Stimulated activated CD4-positive, alpha-beta T cell treated with anti-CD3 and anti-CD28 coated beads, Interleukin-1b, Interleukin-23, amount 100 ng/mL, for 4 hours (primary cell): ENCODE measurements at places on chromosomes 7 and 10.

GRCh38 chr10:33008499-33009243 lies 50.6 kb upstream of the ITGB1 start:
- DNase-seq: peak; percentile 17

DNA sequence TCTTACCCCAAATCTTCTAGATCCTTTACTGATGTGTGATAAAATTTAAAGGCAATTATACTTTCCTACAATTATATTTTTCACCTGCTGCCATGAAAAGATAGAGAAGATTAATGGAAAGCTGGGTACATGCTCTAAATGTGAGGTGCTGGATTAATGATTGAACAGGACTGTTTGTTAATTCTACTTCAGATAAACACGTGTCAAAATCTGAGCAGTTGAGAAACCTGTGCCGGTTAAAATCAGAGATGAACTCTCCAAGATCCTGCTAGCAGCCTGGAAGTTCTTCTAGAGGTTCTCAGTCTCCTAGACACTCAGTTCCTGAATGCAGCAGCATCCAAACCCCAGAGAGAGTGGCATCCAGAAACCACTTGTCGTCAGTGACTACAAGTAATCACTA lies 69.2 kb downstream of the INHBA start:
- no peak for DNase-seq

DNA sequence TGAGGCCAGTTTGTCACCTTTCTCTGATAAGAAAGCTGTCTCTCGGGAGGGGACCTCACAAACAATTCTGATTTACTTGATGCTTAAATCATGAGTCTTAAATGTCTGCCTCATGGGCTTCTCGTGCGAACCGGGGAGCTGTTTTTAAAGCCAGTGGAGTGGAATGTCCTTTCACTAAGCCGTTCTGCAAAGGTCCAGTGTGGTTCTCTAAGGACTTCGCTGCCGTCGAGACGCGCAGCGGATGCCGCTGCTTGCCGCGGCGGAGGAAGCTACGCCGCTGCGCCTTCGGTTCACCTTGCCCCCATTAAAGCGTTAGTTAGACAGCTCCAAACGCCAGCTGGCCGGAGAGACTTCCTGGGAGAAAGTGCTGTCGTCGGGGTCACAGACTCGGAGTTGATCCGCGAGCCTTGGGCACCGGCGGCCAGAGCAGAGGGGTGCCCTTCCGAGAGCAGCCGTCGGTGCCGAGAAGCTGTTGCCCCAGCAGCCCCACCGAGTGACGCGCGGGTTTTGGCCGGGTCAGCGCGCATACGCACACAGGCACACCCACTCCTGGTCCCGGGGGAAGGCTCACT lies 1.3 kb upstream of the HMX3 start:
- no peak for DNase-seq

- DNase-seq: no peak
These were observed 112.0 kb downstream of the PRLHR start for GRCh38 chr10:118483496-118483895.

DNA sequence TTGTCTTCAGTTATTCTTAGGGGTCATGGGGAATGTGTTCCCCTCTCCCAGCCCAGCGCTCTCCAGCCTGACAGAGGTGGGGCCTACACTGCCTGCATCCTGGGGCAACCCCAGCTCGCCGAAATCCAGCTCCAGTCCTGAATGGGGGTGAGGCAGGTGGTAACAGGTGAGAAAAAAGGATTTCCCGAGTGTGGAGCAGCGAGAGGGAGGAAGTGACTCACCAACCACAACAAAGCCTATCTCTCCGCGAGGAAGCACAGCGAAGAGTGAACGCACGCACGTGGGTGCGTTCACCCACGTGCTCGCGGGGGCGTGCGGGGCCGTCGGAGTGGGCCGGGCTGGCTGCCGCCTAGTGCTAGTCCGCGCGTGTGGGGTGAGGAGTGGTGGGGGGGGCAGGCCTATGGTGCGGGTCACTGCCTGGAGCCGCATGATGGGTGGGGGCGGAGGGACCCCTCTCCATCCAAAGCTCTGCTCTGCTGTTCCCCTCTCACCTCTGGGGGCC lies 855 bp upstream of the PALD1 start:
- DNase-seq: peak; percentile 84

DNA sequence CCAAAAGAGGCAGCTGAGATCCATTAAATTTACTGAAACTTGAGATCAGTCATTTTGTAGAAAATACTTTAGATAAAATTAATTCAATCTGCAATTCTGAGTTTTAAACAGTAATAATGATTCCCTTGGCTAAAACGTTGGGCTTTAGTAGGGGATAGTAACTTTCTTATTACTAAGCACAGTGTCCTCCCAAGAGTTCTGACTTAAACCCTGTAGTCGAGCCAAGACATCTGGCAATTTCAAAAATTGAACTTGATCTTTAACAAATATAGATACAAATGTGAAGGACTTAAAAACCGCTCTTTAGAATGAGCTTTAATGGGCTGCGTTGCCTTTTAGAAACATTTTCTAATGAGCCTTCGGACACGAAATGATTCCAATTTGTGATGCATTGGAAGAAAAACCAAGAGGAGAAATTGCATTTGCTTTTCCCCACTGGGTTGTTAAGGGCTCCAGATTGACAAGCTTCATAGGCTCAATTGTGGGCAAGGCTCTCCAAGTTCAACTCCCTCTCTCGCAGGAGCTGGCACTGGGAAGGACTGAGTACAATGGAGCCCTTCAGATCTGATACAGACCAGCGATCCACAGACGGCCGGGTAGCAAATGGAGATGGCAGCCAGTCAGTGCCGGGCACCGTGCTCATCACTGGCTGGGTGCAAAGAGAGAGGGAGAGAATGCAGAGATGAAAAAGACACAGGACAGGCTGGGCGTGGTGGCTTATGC lies 921.3 kb upstream of the AUTS2 start:
- DNase-seq: no peak

- no peak for DNase-seq
These were observed 19.9 kb downstream of the POLL start for GRCh38 chr10:101568054-101568745.

DNA sequence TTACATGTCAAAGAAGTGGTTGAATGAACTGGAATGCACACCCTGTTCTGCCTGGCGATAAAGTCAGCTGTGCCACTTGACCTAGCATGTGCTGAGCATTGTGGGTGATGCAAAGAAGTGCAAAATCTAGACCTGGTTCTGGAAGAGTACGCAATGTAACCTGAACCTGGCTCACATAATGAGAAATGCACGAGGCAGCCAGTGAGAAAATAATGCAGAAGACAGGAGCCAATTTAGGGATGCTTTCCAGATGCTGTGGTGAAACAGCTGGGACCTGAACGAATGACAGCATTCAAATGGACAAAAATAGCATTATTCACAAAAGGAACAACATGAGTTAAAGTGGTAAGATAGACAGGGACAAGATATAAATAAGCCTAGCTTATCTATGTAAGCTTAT lies 402.6 kb downstream of the SORCS1 start:
- DNase-seq: no peak

GRCh38 chr10:59036311-59037017 lies 140.0 kb upstream of the PHYHIPL start:
- DNase-seq: no peak

DNA sequence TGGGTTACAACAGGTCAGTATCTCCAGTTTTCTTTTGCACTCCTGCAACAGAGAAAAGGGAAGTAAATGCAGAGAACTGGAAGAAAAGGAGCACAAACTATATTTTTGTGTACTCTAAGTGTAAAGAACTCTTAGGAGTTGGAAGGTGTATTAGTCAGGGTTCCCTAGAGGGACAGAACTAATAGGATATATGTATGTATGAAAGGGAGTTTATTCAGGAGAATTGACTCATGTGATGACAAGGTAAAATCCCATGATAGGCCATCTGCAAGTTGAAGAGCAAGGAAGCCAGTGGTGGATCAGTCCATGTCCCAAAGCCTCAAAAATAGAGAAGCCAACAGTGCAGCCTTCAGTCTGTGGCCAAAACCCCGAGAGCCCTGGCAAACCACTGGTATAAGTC lies 22.6 kb upstream of the RAB18 start:
- no peak for DNase-seq

- no peak for DNase-seq
These were observed 49.6 kb downstream of the INPP5A start for GRCh38 chr10:132587175-132587574.

DNA sequence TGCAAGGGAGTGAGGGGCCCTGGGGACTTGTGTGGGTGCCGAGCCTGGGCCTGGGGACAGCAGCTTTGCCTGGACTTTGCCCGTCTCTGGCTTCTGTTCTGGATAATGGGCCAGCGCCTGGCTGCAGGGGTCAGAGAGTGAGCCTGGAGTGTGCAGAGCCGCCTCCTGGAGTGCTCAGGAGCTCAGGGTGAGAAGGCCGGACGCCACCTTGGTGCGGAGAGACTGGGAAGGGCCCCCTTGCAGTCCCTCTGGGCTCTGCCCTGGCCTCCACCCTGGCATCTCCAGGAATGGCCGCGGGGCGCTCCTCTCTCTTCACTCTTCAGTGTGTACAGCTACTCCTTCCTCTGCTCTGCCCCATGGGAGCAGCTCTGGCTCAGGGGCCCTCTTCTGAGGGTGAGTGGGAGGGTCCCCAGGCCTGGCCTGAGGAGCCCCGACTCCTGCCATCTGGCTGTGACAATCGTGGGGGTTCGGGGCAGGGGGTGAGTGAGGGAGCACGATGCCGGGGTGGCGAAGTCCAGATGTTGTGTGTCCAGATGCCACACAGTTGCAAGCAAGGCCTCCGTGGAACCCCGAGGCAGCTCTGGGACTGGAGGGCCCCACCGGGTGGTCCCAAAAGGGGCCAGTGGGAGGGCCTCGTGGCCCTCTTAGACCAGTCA lies 187.1 kb downstream of the DNAJB6 start:
- no peak for DNase-seq

DNA sequence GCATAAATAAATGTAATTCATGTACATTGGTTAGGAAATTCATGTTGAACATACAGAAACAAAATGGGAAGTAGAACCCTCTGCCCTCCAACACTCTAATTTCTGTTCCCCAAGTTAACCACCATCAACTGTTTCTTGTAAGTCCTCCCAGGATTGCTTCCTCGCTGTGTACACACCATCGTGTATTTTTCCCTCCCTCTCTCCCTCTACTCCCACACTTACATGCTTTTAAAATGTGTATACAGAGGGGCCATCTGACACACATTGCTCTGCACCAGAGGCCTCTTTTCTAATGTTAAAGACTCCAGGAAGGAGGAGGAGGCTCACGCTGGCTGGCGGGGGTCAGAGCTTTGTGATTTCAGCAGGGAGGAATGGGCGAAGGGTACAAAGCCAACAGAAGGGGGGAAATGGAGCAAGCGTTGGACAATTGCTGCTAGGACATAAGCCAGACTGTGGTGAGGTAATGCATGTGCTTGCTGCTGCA lies 1.9 kb upstream of the EPHA1 start:
- no peak for DNase-seq
